ENCODE measurements at places on chromosomes 5 and 9. TPM values are rescaled to one million over a fixed set of nuclear protein-coding genes. Genes with fewer than 3 reads are reported as not detected.

DNA sequence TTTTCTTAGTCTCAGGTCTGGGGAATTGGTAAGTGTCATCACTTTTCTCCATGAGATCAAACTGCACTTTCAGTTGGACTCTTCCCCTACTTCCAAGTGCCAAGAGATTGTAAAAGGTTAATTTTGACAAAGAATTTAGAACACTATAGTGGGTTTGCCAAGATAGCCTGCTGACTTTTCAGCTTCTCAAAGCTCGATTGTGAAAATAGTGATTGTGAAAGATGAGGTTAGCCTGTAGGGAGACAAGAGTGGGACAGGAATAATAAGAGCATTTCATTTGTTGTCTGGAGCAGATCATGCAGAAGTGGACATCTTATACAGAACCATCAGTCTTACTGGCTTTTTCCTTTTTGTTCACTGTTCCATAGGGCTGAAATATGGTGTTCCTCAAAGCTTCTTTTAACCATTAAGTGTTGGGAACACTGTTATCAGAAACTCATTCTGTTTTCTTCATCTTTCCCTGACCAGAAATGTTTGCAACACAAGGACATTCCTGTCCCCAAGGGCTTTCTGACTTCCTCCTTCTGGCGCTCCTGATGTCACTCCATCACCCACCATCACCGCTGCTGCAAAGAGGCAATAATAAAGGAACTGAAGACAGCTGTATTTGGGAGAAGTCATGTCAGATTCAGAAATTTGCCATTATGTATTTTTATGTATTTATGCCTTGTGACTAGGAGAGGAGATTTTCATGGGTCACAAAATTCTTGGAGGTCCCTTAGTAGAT lies 11.6 kb upstream of the SPTAN1 start:
- peaks cover 11% of the 10 kb centered on the region for H3K36me3 ChIP-seq
- DNase-seq: no peak
- H3K27me3 ChIP-seq: no peaks in the 10 kb centered on the region
- H3K4me1 ChIP-seq: no peaks in the 10 kb centered on the region
- H3K27ac ChIP-seq: no peak overlapping the region

DNA sequence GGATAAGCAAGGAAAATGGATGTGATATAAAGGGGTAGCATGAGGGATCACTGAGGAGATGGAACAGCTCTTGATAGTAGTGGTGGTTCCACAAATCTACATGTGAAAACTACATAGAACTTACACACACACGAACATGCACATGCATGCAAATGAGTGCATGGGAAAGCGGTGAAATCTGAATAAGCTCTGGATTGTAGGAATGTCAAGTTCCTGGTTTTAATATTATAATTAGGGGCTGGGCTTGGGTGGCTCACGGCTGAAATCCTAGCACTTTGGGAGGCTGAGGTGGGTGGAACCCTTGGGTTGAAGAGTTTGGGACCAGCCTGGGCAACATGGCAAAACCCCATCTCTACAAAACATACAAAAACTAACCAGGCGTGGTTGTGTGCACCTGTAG lies 13.1 kb upstream of the PDCL start:
- no peak for DNase-seq
- no peak overlapping the region for H3K4me3 ChIP-seq
- no peaks in the 10 kb centered on the region for H3K4me1 ChIP-seq
- H3K27me3 ChIP-seq: no peaks in the 10 kb centered on the region
- no peaks in the 10 kb centered on the region for H3K36me3 ChIP-seq

- no peak overlapping the region for H3K27ac ChIP-seq
- no peak for DNase-seq
- no peaks in the 10 kb centered on the region for H3K27me3 ChIP-seq
- H3K4me1 ChIP-seq: no peaks in the 10 kb centered on the region
- H3K36me3 ChIP-seq: no peaks in the 10 kb centered on the region
Measured at GRCh38 chr9:128715436-128715750, 8.5 kb downstream of the ZDHHC12 start.

DNA sequence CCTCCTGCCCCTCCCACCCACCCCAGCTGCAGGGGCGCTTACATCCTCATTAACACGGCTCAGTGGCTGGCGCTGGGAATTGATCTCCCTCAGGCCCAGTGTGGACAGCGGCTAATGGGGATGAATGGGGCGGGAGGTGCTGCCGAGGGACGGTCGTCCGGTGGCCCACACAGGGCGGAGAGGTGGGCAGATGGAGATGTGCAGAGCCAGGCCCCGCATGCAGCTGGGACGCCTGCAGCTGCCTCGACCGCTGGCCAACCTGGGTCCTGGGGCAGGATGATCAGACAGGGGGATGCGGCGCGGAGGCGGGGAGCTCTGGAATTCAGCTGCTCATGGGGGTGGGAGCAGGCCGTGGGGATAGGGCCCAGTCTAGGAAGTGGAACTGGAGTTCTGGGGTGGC lies 17.6 kb downstream of the TSPAN17 start:
- DNase-seq: no peak
- H3K4me3 ChIP-seq: no peak overlapping the region
- H3K27me3 ChIP-seq: peaks cover 32% of the 10 kb centered on the region
- H3K36me3 ChIP-seq: no peaks in the 10 kb centered on the region
- H3K4me1 ChIP-seq: no peaks in the 10 kb centered on the region
- no peak overlapping the region for H3K27ac ChIP-seq

DNA sequence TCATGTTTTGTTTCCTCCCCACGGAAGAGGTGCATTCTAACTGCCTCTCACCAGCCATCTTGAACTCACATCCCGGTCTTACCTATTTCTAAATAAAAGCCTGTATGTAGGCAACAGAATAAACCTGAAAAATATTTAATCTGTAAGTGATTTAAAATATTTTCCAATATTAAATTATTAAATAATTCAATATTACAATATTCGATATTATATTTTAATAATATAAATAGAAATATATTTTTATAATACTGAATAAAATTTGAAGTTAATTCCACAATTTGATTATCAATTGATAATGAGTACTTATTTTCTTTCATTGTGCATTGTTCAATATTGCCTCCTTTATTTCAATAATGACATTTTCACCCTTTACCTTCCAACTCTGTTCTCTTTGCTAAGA lies 404.4 kb downstream of the CYLC2 start:
- no peaks in the 10 kb centered on the region for H3K36me3 ChIP-seq
- no peaks in the 10 kb centered on the region for H3K4me1 ChIP-seq
- H3K4me3 ChIP-seq: no peak overlapping the region
- no peaks in the 10 kb centered on the region for H3K27me3 ChIP-seq

Gene ZNF474
- total RNA-seq: 0.33 TPM
